ENCODE measurements at places on chromosomes 2 and 18.

DNA sequence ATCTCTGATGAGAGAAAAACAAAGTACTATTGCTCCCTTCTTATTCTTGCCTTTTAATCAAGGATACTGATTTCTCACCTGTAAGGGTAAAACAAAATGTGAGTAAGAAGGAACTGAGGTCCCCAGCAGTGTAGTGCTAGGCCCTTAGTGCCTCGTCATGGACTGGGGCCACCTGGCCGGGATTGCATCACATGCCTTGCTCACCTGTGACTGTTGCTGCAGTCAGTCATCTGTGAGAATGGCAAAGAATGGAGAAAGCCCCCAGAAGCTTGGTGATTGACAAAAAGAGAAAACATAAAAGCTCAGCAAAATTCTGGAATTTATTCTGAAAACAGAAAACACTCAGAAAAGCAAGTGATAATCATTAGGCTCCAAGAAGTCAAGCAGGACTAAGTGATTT is 63.4 kb downstream of the SPATS2L start:
- no peak for DNase-seq

GRCh38 chr2:64192664-64193105 is 48.5 kb upstream of the PELI1 start:
- DNase-seq: no peak

DNA sequence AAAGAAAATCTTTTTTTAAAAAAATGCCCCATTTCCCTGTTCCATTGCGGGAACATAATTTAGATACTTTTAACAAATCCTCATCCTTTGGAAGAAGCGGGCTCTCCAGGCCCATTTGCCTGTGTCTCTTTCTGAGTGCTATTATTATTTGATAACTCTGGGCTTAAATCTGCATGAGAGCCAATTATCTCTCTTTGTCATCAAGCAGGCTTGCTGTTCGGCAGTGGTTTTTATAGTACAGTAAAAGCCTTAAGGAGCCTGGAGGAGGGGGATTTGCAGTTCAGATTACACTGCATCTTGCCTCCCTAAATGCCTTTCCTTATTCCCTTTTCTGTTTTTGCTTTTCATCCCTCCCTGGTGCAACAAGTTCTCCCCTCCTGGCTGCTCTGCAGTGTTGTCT is 50.6 kb downstream of the CELF4 start:
- no peak for DNase-seq

DNA sequence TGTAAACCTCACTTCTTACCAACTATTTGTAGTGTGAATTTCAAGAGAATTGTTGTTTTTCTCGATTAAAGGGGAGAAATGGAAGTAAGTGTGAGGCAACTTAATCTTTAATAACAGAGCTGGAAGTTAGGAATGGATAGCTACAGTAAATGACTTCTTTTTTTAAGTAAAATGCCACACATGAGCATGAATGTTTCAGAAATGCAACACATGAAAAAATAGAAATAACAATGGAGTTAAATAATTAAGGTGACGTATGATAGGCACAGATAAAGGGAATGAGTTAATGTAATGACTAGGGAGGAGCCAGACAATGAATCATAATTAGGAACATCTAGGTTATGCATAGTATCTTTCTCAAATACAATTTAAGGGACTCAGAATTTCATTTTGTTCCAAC is 3.4 kb downstream of the REL start:
- no peak for DNase-seq

DNA sequence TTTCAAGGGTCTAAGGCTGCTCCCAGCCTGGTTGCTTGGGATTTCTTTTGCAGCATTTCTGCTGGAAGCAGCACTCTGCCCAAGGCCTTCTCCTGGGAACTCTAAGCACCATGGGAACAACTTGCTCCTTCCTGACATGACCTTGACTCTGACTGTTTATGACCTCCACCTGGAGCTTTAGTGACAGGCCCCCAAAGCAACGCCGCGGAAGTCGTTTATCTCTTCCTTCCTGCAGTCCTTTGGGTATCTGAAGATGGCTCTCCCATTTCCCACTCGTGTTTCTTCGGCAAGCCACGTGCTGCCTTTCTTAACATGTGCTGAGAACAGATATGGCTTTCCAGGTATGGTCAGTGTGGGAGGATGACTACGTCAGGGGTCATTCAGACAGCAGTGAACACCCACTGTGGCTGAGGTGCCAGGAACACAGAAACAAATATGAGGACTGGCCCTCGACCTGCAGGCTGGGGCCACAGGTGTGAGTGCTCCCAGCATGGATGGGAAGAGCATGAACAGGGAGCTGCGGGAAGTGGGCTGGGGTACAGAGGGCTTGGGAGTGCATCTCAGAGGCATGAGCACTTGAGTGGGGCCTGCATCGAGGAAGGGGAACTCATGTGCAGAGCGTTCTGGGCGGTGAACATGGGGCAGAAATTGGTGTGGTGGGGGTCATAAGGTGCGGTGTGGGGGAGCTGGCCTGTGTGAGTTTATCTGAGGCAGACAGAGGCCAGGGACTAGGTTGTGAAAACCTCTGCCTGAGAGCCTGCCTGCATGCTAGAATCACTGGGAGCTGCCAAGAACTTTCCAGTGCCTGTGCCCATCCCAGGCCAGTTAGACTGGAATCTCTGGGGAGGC is 140.5 kb downstream of the TSN start:
- no peak for DNase-seq

All from T-helper 17 cell (primary cell).